Stimulated activated CD8-positive, alpha-beta memory T cell treated with anti-CD3 and anti-CD28 coated beads, Interleukin-15, amount 100 ng/mL, for 24 hours (primary cell): ENCODE measurements at places on chromosomes 5 and 9.

DNA sequence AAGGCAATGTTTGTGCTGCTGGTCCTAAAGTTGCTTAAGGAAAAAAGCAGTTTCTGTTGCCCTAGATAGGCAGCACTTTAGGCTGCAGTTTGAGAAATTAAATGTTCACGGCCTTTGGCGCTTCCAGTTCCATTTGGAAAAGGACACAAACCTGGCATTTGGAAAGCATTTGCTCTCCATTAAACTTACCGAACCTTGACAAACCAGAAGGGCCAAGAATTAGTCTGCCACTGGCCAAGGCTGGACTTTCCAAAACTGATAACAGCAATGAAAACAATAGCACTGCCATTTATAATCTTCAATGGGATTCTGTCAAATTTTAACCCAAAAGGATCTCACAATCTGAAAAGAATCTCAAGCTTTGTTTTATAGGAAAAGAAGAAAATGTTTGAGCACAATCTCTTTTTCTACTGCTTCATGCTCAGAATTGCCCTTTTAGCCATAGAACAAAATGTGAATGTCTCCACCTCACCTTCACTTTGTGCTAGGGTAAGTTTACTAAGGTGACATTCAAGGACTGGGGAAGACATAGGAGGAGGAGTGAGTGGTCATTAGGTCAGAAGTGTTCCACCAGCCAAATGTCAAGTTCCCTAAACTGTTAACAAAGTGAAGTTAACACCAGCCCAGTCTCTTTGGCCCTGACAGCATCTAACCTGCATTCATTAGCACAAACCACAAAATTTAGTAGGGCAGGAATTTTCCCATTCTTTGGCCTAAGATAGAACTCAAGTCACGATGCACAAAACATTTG lies 583.4 kb upstream of the DMAC1 start:
- DNase-seq = no peak

GRCh38 chr9:14909181-14909580 lies 1.0 kb downstream of the FREM1 start:
- no peak for DNase-seq

GRCh38 chr9:118459913-118460312 lies 755.7 kb downstream of the TLR4 start:
- DNase-seq = no peak

DNA sequence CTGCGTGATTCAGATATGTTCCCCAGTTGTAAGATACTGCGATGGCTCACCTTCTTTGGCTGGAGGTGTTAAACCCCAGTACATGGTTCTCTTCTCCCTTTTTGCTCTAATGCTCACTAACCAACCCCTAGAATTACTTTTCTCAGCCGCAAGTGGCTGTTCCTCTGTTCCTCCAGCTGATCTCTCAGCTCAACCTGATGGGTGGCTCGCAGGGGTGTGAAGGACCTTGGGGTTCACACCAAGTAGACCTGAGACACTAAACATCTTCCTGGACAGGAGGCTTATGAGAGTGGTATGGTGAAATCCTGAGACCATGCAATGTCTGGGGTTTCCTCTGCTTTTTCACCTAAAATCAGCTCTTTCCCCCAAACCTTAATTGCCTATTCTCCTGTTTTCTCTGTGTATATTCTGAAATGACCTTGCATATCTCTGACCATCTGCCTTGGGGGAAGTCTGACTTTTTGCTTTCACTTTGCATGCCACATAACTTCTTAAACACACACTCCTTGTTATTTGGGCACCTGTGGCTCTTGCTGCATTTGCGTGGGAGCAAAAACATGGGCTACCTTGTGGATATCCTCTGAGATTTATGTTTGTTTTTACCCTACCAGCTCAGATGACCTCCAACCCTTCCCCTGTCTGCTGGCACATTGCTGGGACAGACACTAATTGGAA lies 15.9 kb upstream of the IFNA14 start:
- no peak for DNase-seq

DNA sequence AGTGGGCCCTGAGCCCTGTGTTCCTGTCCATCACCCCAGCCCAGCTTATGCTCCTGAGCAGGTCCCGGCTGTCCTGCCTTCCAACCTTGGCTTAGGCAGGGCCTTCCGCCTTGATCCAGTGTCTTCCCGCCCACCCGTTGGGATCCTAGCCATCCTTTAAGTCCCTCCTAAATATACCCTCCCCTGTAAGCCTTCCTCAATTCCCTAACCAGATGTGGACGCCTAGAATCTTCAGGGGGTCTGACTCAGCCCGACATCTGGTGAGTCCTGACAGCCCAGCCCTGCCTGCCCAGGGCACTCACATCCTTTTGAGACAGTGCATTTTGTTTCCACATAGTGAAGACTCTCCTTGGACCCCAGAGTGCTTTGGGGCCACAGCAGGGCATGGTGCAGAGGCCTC lies 23.7 kb downstream of the SLC6A7 start:
- no peak for DNase-seq

- DNase-seq = no peak
Measured at GRCh38 chr9:89536600-89536999, 38.7 kb upstream of the SEMA4D start.

- no peak for DNase-seq
Measured at GRCh38 chr5:143037071-143037470, 266.9 kb downstream of the ARHGAP26 start.

DNA sequence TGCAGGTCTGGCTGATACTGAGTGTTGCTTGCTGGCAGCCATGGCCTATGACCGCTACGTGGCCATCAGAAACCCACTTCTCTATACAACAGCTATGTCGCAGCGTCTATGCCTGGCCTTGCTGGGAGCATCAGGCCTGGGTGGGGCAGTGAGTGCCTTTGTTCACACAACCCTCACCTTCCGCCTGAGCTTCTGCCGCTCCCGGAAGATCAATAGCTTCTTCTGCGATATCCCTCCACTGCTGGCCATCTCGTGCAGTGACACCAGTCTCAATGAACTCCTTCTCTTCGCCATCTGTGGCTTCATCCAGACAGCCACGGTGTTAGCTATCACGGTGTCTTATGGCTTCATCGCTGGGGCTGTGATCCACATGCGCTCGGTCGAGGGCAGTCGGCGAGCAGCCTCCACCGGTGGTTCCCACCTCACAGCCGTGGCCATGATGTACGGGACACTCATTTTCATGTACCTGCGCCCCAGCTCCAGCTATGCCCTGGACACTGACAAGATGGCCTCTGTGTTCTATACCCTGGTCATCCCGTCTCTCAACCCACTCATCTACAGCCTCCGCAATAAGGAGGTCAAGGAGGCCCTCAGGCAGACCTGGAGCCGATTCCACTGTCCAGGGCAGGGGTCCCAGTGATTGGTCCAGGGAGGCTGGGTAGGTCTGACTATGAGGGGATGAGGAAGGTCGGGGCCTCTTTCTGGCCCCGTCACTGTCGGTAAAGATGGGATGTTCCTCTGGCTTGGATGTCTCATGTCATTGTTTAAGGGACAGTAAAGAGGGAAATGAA lies 718 bp downstream of the OR5C1 start:
- DNase-seq = no peak

DNA sequence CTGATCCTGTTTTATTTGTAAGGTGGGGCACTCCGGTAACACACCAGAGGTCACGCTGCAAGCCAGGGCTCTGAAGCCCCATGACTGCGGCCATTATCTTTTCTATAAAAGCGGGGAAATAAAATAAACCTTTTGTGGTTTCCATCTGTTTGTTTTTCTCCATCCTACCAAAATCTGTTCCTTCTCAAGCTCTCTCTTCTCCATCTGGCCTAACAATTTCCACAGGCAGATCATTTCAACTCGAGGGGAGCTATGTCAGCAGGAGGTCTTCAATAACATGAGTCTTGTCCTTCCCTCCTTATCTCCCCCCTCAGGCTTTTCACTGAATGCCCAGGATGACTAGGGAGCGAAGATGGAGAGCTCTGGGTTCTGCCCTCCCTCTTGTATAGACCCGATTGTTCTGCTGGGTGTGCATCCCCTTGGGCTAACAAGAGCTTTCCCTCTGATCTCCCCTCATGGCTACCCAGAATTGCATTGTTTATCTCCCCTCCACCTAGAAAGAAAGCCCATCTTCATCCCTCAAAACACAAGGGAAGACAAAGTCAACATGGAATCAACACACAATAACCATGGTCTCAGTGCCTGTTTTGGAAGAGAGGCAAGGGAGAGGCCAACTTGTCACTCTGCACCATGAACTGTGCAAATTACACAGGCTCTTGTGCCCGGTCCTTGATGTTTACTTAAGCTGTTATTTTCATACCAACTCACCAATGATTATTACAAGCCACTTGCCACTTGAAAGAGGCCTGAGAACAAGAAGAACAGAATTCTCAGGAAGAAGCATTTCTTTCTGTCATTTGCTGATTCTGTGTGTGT lies 187.8 kb downstream of the FANCC start:
- DNase-seq = no peak

- no peak for DNase-seq
Measured at GRCh38 chr5:110257971-110258370, 468.5 kb downstream of the TMEM232 start.

DNA sequence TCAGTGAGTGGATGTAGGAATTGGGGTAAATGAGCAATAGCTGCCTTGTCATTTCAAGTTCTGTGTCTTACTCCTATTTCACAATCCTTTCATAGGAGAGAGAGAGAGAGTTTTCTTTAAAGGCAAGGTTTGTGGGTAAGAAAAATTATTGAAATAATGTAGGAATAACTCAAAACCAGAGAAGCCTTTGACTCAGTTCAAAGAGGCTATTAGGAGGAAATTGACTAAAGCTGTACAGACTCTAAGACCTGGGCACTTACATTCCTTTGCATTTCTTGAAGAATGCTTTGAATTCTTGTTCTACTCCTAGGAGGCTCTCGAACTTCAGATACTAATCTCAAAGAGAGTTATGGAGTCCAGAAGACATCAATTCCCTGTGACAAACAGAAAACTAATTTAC lies 257.1 kb downstream of the FBXL7 start:
- no peak for DNase-seq

GRCh38 chr5:145965804-145966203 lies 29.4 kb downstream of the SH3RF2 start:
- no peak for DNase-seq

- no peak for DNase-seq
Measured at GRCh38 chr5:97078958-97079743, 63.3 kb downstream of the LIX1 start.

DNA sequence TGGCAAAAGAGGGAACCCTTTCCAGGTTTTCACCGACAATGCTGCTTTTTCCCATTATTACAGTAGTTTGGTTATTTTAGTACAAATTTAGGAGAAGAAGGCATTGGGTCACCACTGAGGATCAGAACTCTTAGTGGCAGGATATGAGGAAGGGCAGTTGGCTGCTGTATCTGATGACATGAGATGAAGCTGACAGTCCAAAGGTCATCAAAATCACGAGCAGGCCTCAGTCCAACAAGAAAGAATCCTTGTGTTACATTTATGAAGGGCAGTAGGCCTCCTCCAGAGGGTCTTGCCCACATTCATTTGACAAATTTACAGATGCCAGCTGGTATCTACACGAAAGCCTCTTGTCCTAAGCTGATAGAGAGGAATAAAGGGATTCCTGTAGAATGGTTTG lies 49.5 kb upstream of the COL15A1 start:
- DNase-seq = no peak

DNA sequence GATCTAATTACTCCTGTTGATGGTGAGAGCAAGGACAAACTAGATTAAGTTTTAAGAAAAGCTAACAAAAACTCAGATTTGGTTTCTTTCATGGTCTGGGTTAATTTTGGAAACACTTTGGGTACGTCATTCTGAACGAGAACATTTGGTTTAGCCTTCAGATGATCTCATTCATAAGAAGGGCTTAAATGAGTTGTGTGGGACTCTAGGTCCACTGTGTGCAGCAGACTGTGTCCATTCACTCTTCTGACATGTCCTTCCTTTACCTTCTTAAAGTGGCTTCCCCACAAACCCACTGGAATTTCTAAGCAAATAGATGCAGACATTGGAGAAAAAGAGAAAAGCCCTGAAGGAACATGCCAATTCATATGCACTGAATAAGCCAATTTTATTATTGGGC lies 96.8 kb downstream of the FBXO4 start:
- no peak for DNase-seq
